ENCODE measurements at places on chromosomes 1 and 21.

DNA sequence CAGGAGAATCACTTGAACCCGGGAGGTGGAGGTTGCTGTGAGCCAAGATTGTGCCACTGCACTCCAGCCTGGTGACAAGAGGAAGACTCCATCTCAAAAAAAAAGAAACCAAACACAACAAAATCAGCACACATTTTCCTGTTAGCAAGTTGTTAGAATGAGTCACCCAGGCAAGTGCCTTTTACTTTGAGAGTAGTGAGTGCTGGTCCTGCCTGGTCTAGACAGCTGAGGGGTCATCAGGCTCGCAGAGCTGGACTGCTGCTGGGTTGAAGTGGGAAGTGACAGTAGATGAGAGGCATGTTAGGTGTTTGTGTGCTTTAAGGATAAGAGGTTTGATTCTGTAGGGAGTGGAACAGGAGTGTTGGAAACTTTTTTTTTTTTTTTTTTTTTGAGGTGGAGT is 31.9 kb downstream of the GNPAT start:
- no peak for DNase-seq

- DNase-seq, result no peak
Measured at GRCh38 chr1:235504122-235504493, at the start of gene B3GALNT2. Gene B3GALNT2 (minus strand): TSS chr1:235504452. CDS start chr1:235504252, 200 bp downstream.

GRCh38 chr1:76374086-76374485 is 299.5 kb downstream of the ST6GALNAC3 start:
- DNase-seq, result no peak

DNA sequence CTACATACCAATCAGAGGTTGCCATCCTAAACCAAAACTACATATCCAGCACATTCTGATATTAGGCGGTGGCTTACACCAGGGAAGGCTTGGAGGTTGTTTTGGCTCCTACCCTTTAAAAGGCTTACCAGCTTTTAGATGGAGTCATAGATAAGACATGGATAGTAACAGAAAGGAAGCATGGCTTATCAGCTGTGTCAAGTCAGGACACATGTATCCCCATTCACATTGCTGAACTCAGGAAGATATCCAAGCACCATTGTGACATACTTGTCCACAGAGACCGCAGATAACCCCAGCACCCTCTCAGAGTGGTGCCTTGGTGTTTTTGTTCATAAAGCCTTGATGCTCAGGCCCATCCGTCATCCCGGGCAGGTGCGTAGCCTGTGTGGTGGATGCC is 39.7 kb downstream of the ADARB1 start:
- DNase-seq, result no peak

DNA sequence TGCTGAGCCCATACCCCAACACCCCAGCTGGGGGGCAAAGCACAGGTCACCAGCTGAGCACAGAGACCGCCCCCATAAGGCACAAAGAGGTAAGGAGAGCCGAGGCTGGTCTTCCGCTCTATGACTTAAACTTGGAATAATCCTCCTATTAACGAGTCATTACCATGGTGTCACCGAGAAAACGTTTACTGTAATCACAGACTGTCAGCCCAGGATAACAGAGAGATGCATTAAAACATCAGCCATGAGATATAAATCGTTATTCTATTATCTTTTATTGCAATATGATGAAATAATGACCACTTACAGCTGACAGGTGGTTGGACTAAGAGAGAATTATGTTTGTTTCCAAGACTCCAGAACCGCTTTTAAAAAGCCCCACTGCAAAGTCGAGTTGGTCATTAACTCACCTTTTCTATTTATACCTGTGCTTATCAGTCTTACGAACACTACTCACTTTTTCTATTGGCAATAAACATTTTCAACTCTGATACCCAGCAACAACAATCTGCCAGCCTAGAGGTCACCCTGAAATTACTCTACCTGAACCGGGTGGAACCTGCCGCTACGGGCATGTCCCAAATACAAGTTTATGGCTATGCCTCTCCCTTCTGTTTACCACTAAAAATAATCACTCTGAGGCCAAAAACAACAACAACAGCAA is 21.5 kb downstream of the NPHP4 start:
- no peak for DNase-seq

GRCh38 chr1:40722622-40723021 is 31.1 kb downstream of the NFYC start:
- DNase-seq, result no peak

GRCh38 chr1:88378560-88378959 is 305.5 kb upstream of the PKN2 start:
- no peak for DNase-seq

- DNase-seq, result no peak
Measured at GRCh38 chr1:36134031-36134430, 9.0 kb upstream of the COL8A2 start.

DNA sequence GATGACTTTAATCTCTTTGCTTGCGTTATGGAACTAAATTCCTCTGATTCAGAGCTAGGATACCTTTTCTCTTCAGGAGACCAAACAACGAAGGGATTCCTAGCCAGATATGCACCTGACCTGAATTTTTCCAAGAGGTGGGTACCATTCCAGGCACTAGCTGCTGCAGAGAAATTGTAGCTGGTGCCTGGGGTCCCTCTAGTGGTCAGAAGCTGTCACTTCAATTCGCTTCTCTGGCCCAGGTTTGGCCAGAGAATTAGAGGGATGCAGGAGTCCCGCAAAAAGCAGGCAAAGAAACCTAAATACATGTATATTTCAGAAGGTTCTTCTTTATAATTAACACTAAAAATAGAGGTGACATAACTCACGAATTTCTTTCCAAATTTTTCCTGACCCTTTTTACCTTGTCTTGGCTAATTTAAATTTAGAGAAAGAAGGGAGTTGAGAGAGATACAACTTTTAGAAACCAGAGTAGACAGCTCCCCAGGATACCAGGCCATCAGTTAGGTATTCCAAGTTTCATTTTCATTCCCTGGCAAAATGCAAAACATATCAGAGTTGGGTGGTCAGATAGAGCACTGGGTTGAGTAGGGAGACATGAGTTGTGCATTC is 9.6 kb downstream of the ACKR1 start:
- DNase-seq, result no peak

GRCh38 chr1:230215031-230215430 is 148.0 kb downstream of the GALNT2 start:
- no peak for DNase-seq

DNA sequence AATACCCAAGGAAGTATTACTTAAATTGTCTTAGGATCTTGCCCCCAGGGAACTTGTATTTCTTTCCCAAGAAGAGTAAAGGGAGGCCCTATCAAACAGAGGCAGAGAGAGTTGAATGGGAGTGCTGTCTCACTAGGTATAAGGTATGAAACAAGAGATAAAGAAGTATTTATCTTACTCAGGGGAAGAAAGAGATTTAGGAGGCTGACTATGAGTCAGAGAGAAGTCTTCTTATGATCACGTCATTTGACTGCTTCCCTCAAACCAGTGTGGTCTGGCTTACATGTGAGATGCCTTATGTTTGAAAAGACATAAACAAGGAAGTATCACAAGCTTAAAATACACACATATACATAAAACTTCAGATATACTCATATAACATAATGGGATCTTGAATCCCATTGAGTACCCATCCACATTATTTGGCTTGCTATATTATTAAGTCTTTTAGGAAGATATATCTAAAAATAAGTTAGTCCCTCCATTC is 29.6 kb downstream of the DUSP10 start:
- no peak for DNase-seq

DNA sequence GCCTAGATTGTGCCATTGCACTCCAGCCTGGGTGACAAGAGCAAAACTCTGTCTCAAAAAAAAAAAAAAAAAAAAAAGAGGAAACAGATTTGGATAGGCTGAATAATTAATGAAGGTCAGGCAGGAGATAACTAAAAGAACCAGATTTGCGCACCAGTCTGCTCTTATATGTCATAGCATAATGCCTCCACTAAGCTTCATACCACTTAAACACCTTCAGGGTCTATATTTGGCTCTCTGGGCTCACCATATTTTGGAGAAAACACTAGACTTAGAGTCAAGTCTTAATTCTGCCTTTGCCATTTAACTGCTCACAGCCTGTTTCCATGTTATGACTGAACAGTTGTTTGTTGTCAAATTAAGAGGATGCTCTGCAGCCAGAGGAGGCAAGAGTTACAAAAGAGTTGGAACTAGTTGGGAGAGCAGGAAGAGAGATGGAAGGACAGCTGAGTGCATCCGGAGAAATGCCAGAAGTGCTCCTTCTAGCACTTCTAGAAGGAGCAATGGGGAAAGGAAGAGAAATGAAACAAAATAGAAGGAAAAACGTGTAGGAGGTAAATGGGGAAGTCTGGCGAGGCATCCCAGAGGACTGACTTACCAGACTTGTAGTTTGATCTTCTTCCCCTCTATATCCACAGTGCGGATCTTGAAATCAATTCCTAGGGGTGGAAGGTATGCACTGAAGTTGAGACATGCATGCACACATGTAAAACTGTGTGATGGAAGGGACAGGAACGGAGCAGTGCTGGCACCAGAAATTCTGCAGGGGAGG is 1.8 kb downstream of the RAB13 start:
- DNase-seq, result no peak

- DNase-seq, result no peak
Measured at GRCh38 chr1:2925291-2925690, 96.0 kb upstream of the ACTRT2 start.

GRCh38 chr1:248793592-248793991 is 32.1 kb downstream of the SH3BP5L start:
- no peak for DNase-seq

- DNase-seq, result no peak
Measured at GRCh38 chr21:14520535-14520934, 25.6 kb downstream of the SAMSN1 start.

DNA sequence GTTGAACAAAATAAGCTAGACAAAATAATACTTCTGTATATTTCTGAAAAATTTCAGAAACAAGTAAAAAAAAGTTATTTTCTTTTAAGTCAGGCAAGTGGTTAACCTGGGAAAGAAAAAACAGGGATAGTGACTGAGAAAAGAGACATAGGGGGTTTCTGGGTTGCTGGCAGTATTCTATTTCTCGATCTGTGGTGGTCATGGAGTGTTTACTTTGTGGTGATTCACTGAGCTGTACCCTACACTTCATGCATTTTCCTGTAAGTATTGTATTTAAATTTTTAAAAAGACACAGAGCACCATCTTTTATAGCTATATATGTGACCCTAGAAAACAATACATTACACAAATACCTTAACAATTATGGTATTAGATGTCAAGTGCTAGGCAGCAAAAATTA is 58.2 kb downstream of the ZNF644 start:
- DNase-seq, result no peak

DNA sequence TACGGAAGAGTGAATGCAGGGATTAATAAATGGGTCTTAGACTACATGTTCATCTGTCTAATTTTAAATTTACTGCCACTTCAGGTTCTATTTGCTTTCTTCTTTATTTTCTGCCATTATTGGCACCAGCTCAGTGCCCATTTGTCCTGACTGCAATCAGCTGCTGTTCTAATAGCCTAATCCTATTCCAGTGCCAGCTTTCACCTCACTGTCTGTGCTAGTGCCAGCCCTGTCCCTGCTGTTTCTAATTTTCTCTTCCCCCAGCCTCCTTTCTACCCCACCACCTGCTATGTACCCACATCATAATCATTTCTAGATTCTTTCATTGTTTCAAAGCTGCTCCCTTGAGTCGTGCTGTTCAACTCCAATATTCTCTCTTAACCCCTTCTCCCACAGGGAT is 86.4 kb downstream of the KCNK1 start:
- no peak for DNase-seq

DNA sequence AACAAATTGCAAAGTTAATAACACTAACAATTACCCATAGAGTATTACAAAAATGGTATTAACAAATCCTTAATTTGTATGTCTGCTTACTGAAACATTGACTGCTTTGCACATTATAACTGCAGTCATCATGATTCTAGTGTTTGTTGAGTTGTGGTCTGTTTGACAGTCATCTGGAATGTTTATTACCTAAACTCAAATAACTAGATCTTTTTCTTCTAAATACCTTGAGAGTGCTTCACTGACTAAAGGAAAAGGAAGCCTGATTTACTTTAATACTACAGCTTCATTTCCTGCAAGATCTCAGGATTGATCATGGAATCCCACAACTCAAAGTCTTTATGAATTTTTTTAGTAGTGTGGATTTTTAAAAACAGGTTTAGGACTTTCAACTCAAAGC is 70.0 kb downstream of the HMCN1 start:
- DNase-seq, result no peak

- no peak for DNase-seq
Measured at GRCh38 chr21:44681861-44682579, at the start of gene KRTAP12-1. Gene KRTAP12-1 (minus strand): TSS chr21:44682163. CDS start chr21:44682123, 40 bp downstream.

DNA sequence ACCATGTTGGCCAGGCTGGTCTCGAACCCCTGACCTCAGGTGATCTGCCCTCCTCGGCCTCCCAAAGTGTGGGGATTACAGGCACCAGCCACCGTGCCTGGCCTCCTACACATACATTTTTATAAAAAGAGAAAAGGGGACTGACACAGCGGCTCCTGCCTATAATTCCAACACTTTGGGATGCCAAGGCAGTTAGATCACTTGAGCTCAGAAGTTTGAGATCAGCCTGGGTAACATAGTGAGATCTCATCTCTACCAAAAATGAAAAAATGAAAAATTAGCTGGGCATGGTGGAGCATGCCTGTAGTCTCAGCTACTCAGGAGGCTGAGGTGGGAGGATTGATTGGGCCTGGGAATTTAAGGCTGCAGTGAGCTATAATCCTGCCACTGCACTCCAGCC is 23.4 kb downstream of the ZNF281 start:
- no peak for DNase-seq

DNA sequence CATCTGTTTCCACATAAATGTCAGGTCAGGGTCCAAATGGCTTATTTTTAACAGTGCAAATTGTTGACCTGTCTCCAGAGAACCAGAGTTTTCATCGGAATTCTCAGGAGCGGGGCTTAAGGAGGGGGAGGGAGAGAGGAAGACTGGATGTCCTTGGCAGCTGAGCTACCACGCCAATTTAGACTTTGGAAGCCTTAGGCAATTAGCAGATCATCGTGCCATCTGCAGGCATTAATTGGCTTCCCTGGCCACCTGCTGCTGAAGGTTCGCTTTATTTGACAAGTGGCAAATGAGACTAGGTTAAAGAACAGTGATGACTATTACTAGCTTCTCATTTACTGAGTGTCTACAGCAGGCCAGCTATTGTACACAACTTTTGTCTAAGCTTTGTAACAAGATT is 43.7 kb downstream of the HLX start:
- DNase-seq, result no peak
